ENCODE measurements at places on chromosomes 5 and 9.

GRCh38 chr9:131666774-131667173 is 73.1 kb downstream of the RAPGEF1 start:
- no peak for DNase-seq

- no peak for DNase-seq
Measured at GRCh38 chr5:172854451-172854871, 20.4 kb downstream of the ERGIC1 start.

DNA sequence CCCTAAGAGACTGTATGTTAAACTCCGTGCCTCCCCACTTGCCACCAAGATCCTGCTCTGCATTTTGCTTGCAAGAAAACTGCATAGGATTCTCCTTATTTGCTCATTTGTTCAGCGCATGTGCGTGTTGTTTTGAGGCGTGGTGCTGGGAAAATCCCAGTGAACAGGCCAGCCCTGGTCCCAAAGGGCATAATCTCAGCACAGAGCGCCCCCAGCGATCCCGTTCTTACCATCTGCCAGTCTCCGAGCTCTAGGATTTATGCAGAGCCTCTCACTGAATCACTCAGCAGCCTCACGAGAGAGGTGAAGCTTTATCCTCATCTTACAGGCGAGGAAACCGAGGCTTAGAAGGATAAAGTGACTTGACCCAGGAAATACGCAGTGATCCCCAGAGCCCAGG is 11.5 kb downstream of the PRRX2 start:
- peak; percentile 74 for DNase-seq

GRCh38 chr9:97640325-97640724 is 6.7 kb downstream of the NCBP1 start:
- DNase-seq = no peak

- no peak for DNase-seq
Measured at GRCh38 chr9:131640438-131641137, 95.3 kb downstream of the PRRT1B start.

DNA sequence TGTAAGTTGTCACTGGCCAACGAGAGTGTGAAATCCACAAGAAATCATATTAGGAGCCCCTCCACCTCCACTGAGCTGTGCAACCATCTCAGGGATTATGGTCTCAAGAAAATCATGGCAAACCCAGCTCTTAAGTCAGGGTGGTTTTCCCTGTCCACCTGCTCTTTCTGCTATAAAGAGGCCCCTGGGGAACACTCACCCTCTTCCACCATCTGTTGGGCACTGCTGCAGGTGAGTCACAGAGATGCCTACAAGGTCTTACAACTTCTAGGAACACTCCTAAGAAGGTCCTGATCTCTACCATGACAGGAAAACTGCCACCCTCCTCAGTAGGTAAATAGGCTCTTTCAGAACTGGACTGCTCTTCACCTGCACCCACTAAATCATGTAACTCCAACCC is 61.8 kb downstream of the DRD1 start:
- no peak for DNase-seq

- DNase-seq = no peak
Measured at GRCh38 chr9:86907346-86907745, 40.0 kb downstream of the GAS1 start.
